ENCODE measurements at places on chromosomes 1 and 21.

DNA sequence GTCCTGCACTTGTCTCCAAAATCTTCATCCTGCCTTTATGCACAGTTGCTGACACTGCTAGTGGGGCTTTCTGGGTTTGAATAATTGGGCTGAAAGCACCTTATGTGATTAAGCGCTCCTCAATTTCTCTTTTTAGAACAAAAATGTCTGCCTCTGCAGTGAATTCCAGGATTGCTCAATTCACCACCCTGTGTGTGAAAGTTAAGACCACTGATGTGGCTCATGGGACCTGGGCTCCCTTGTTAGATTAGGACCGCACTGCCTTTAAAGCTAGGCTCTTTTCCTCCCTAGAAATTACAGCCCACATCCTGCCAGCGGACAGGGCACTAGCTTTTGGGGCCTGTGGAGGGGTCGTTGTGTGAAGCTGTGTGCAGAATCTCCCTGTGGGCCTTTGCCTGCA is 18.8 kb downstream of the KIAA1614 start:
- no peaks in the 10 kb centered on the region for H3K27me3 ChIP-seq
- peaks cover 47% of the 10 kb centered on the region for H3K4me1 ChIP-seq

- DNase-seq = no peak
- peak overlapping the region; percentile 28 for H3K27ac ChIP-seq
- H3K4me3 ChIP-seq = no peak overlapping the region
- no peaks in the 10 kb centered on the region for H3K27me3 ChIP-seq
- H3K36me3 ChIP-seq = no peaks in the 10 kb centered on the region
- H3K4me1 ChIP-seq = peaks cover 59% of the 10 kb centered on the region
These were observed 79.2 kb downstream of the CD34 start for GRCh38 chr1:207831517-207832327.

- H3K36me3 ChIP-seq = no peaks in the 10 kb centered on the region
- no peaks in the 10 kb centered on the region for H3K27me3 ChIP-seq
- peak overlapping the region; percentile 81 for H3K27ac ChIP-seq
- H3K4me1 ChIP-seq = peaks cover 49% of the 10 kb centered on the region
- DNase-seq = peak; percentile 62
- H3K4me3 ChIP-seq = peak overlapping the region; percentile 14
These were observed 5.8 kb upstream of the ALDH4A1 start for GRCh38 chr1:18907917-18908845.

DNA sequence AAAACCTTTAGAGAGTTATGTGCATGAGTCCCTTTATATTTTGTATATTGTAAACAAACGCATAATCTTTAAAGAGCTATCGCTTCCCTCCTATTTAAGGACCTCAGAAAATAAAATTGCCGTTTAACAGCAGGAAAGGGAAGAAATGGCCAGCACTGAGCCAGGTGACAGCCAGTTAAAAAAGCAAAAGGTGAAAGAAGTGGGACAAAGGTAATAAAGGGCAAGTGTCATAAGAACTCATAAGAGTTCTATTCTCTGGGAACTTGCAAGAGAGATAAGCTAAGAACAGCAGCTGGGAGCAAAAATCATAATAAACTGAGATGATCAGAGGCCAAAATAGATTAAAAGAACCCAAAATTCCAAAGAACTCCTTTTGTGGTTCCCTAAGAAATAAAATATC is 520.9 kb upstream of the PKN2 start:
- no peaks in the 10 kb centered on the region for H3K27me3 ChIP-seq
- no peak overlapping the region for H3K27ac ChIP-seq
- H3K36me3 ChIP-seq = no peaks in the 10 kb centered on the region

DNA sequence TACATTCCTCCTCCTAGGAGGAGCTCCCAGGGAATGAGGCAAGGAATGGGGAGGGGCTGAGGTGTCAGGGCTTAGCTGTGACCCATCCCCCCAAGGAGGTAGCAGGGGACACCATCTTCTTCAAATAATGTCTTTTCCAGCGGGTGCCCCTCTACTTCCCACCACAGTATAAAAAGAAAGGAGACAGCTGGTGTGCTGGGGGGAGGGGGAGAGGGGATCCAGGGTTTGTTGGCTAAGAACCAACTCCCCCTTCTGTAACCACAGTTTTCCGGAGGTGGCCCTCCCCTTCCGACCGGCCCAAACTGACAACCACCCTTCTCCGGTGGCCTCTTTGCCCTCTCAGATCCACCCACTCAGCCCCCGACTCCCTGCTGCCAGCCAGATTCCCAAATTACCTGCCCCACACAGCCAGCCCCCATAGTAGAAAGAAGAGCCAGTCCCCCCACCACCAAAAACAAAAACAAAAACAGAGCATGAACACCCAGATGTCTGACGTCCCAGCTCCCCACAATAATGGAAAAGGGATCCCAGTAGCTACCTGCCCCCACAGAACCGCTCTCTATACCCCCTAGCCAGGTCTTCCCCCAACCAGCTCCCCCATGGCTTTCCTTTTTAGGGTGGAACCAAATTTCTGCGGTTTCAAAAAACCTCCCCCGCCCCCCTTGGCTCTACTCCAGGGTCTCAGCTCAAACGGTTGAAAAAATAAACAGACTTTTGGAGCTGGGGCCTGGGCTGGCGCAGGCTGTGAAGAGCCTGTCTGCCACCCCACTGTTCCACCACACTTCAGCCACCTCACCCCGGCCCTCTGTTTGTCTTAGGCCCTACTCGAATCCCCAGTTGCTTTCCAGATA is 2.1 kb downstream of the ARHGEF2 start:
- H3K36me3 ChIP-seq = peaks cover 31% of the 10 kb centered on the region
- peak; percentile 83 for DNase-seq
- H3K4me1 ChIP-seq = peaks cover 53% of the 10 kb centered on the region
- H3K4me3 ChIP-seq = peak overlapping the region; percentile 82

DNA sequence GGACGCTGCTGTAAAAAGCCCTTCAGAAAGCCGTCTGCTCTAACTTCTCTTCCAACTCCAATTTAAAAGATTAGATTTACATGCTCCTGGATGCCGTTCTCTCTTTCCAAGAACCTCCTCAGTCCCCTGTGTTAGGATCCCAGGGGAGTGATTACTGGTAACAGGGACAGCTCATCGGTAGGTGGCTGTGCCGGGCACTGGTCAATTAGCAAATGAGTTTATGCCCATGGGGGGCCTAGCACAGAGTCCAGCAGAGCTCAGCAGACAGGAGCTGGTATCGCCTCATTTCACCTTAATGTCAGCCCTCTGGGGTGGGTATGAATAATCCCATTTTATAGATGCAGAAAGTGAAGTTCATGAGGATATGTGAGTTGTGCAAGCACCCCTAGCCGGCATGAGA is 191.9 kb downstream of the GRIK3 start:
- H3K4me1 ChIP-seq = no peaks in the 10 kb centered on the region
- no peak overlapping the region for H3K4me3 ChIP-seq
- peaks cover 65% of the 10 kb centered on the region for H3K27me3 ChIP-seq
- H3K36me3 ChIP-seq = no peaks in the 10 kb centered on the region
- no peak overlapping the region for H3K27ac ChIP-seq
- no peak for DNase-seq

DNA sequence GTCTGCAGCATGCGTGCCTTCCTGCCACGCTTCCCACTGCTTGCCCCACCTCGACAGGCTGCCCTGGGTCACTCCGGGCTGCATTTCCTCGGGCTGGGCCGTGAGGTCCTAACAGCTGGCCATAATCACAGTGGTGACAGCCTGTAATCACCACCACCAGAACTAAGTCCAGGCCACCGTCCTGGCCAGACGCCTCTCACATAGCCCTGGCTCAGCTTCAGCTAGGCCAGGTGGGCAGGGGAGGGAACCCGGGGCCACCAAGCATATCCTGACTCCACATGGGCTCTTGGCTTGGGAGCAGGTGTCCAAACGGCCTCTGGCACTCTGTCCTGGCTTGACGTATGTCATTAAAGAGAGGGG is 229.5 kb downstream of the TRABD2B start:
- peaks cover 65% of the 10 kb centered on the region for H3K27me3 ChIP-seq
- H3K4me3 ChIP-seq = no peak overlapping the region
- no peaks in the 10 kb centered on the region for H3K4me1 ChIP-seq
- DNase-seq = no peak
- no peaks in the 10 kb centered on the region for H3K36me3 ChIP-seq

- H3K27ac ChIP-seq = no peak overlapping the region
- H3K27me3 ChIP-seq = no peaks in the 10 kb centered on the region
- H3K36me3 ChIP-seq = no peaks in the 10 kb centered on the region
- no peak overlapping the region for H3K4me3 ChIP-seq
- DNase-seq = no peak
These were observed 114.3 kb upstream of the RUNX1 start for GRCh38 chr21:35163411-35163810.

GRCh38 chr1:109516872-109517271 is 7.3 kb upstream of the AMIGO1 start:
- H3K4me3 ChIP-seq = no peak overlapping the region
- no peak for DNase-seq
- no peaks in the 10 kb centered on the region for H3K36me3 ChIP-seq
- no peak overlapping the region for H3K27ac ChIP-seq

DNA sequence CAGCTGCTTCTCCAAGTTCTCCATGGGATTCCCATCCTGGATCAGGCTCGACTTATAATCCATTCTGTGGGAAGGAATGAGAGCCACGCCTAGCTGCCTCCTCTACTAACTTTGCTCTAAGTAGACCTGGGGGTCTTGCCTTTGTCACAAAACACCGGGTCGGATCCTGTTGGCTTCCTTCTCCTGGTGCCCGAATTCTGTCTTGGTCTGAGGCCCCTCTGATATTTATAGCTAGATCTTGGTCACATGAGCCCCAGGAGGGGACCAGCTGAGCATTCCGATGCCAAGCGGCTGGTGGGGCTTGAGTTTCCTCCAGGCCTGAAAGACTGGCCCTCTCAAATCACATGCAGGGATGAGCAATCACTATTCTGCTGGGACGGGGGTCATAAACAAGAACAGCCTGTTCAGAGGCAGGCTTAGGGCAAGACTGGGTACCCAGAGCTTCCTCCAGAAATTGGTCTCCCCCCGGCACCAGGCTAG is at the start of gene TRIM63:
TRIM63 (minus strand) TSS at position 199 of the 480 bp plus-strand sequence; CDS start at position 63, 136 bp downstream.
- no peaks in the 10 kb centered on the region for H3K36me3 ChIP-seq
- DNase-seq = no peak
- H3K4me3 ChIP-seq = no peak within 1 kb of the TSS
- peaks cover 54% of the 10 kb centered on the region for H3K4me1 ChIP-seq
- peak within 1 kb of the TSS; percentile 1 for H3K27ac ChIP-seq

Measured in K562 (cell line).